ENCODE measurements at places on chromosomes 2 and 18. TPM values are rescaled to one million over a fixed set of nuclear protein-coding genes. Genes with fewer than 3 reads are reported as not detected.

GRCh38 chr18:24535527-24536295 lies 75.3 kb downstream of the HRH4 start:
- DNase-seq, result no peak

DNA sequence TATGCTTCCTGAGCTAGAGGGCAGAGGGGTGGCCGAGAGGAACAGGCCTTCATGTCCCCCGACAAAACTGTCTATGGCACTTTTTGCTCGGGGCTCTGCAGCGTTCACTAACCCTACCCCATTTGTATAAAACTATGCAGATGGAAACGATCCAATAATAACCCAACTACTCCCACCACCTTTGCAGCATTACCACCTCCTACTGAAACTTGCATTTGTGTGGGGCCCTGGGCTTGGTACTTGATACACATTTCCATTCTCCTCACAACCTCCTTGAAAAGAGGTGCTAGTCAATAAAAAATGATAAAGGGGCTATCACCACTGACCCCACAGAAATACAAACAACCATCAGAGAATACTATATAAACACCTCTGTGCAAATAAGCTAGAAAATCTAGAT lies 63.5 kb upstream of the FOSL2 start:
- DNase-seq, result no peak

DNA sequence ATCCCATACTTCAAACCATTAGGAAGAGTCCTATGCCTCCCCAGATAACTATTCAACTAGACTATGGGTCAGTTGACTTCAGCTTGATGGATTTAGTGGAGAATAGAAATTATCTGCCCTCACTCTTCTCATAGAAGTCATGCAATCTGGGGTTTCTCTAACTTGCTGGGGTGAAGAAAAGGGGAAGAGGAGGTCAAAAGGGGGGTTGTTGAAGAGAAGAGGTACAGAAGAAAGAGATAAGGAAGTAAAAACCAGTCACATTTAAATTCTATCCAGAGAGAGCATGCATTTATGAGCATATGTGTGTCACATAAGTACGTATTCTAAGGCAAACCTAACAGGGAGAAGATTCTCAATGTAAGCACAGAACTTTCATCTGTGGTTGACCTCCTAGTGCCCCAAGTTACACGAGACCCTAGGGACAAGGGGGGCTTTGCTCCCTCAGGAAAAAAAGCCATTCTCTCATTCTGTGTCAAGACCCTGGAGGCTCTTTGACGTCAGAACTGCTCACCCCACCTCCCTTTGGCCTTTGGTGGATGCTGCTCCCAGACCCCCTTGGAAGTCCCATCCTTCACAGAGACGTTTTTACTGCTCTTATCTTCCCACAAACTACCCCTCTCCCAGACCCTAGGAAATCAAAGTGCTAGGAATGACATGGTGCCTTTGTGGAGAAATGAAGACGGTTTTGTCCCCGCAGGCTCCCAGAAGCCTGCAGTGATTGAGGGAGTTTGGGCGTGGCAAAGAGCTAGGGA lies 236.8 kb upstream of the TNP1 start:
- no peak for DNase-seq

Gene NAGK
- total RNA-seq, result 67.3 TPM

- DNase-seq, result peak; percentile 36
These were observed 23.0 kb upstream of the CEP68 start for GRCh38 chr2:65033178-65033577.
